Activated CD8-positive, alpha-beta memory T cell treated with anti-CD3 and anti-CD28 coated beads, Interleukin-2, amount 10 ng/mL, durations not matched to agents 7 days and 5 days (primary cell): ENCODE measurements at places on chromosomes 7 and 10. TPM values are rescaled to one million over a fixed set of nuclear protein-coding genes. Genes with fewer than 3 reads are reported as not detected.

DNA sequence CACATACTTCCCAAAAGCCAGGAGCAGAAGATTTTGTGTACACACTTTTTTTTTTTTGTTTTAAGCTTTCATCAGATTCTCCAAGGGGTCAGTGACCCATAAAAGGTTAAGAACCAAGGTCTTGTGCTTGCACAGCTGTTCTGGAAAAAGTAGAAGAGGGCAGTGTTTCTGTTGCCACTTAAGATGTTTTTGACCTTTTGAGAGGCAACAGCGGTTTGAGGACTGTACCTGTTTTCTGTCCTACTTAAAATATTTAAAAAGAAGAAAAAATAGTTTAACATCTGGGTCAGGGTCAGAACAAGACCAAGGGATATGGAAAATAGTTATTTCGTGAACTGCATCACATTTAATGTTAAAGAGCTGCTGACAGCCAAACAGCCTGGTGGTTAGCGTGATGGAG, 32.9 kb downstream of the AUTS2 start:
- no peak overlapping the region for H3K27ac ChIP-seq
- H3K4me3 ChIP-seq, result no peak overlapping the region
- no peak for DNase-seq
- H3K36me3 ChIP-seq, result no peaks in the 10 kb centered on the region
- H3K27me3 ChIP-seq, result peaks cover 4% of the 10 kb centered on the region

NUTM2D gene
- total RNA-seq, result 2.3 TPM

DNA sequence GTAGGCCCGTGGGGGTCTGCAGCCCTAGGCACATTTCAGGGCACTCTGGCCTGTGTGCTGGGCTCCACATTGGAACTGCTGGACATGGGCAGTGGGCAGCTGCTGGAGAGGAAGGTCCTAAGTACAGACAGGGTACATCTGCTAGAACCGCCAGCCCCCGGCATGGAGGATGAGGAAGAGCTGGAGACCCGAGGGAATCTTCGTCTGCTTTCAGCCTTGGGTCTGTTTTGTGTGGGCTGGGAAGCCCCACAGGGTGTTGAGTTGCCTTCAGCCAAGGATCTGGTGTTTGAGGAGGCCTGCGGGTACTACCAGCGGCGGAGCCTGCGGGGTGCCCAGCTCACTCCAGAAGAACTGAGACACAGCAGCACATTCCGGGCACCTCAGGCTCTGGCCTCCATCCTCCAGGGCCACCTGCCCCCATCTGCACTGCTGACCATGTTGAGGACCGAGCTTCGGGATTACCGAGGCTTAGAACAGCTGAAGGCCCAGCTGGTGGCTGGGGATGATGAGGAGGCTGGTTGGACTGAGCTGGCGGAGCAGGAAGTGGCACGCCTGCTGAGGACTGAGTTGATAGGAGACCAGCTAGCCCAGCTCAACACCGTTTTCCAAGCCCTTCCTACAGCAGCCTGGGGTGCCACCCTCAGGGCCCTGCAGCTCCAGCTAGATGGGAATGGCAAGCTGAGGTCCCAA, 1.4 kb downstream of the HPS6 start:
- peaks cover 19% of the 10 kb centered on the region for H3K4me1 ChIP-seq
- H3K27me3 ChIP-seq, result no peaks in the 10 kb centered on the region
- peaks cover 2% of the 10 kb centered on the region for H3K36me3 ChIP-seq
- DNase-seq, result no peak

NXPH1 gene
- not detected for total RNA-seq
